CD4-positive, CD25-positive, alpha-beta regulatory T cell (primary cell): ENCODE measurements at places on chromosomes 1 and 21. TPM values are rescaled to one million over a fixed set of nuclear protein-coding genes. Genes with fewer than 3 reads are reported as not detected.

INTS7 gene
- total RNA-seq = 15.8 TPM

RER1 gene
- total RNA-seq = 91.3 TPM

TPM3 gene
- total RNA-seq = 412 TPM

KRTAP7-1 gene
- total RNA-seq = not detected

DNA sequence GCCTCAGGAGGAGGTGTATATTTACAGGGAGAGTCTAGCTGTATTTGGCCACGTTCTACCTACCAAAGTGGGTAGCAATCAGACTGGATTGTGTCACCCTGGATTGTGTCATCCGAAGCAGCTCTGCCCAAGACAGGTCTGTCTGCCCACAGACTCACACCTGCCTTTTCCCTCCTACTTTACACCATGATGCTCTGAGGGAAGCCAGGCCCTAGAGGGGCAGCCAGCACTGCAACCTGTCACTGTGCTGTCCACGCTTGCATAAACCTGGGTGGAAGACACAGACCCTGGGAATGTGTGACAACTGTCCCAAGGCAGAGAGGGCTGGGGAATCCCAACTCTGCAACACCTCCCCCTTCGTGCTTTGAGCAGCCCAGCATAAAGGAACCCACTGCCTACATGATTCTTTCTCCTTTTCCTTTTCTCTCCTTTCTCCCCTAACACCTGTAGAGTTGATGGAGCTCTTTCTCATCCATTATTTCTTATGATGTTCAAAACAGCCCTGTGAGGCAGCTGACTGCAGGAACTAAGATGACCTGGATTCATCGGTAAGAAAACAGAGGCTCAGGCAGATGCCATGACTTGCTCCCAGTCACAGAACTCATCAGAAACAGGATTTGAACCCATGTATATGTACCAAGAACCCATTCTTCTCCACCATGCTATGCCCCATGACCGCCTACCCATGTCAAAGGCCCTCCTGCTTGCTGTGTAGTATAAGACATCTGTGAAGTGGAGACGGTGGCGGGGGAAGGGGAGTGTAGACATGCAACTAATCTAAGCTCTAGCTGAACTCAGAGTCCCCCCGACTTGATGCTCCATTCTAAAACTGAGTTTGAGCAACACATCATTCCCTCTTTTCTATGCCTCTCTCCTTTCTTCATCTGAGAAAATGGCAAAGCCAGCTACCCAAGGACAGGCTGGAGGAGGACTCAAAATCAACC, 55.9 kb downstream of the ITPKB start:
- no peak for DNase-seq

- DNase-seq = peak; percentile 63
Observed at GRCh38 chr1:8182034-8182761, 135.7 kb upstream of the SLC45A1 start.

DNA sequence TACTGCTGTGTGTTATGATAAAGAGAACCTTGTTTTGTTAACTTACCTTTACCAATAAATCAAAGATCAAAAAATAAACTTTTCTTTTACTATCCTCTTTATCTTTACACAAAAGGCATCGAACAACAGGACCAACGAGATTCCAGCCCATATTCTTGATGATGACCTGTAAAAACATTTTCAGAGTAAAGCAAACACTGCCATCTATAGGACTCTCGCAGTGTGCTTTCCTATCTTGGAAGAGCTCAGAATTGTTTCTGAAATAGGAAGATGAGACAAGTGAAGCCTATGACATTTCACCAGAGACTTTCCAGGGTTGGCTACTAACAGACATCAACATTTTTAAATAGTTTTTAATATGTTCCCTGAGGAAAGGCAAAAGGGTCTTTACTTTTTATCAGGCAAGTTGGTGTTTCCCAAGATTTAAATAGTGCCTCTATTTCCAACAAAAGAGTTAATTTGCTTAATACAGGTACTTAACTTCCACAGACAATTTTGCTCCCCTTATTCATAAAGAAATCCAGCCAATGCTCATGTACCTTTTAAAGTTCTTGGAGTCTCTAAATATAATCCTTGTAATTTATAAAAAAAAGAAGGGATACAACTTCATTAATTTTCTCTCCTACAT, 7.3 kb downstream of the GLMN start:
- DNase-seq = no peak

GRCh38 chr1:65471213-65471833, 50.9 kb downstream of the LEPR start:
- DNase-seq = no peak
